ENCODE measurements at places on chromosomes 13 and 19. TPM values are rescaled to one million over a fixed set of nuclear protein-coding genes. Genes with fewer than 3 reads are reported as not detected.

PSG4 gene
- not detected for total RNA-seq

FUT2 gene
- under 0.01 TPM for total RNA-seq

CEACAM4 gene
- 12.7 TPM for total RNA-seq

- no peak for DNase-seq
Observed at GRCh38 chr19:45404557-45405434, at the start of gene PPP1R13L. Gene PPP1R13L, minus strand, starts transcription at chr19:45405069. Its CDS starts 6,751 bp downstream, at chr19:45398318.

DNA sequence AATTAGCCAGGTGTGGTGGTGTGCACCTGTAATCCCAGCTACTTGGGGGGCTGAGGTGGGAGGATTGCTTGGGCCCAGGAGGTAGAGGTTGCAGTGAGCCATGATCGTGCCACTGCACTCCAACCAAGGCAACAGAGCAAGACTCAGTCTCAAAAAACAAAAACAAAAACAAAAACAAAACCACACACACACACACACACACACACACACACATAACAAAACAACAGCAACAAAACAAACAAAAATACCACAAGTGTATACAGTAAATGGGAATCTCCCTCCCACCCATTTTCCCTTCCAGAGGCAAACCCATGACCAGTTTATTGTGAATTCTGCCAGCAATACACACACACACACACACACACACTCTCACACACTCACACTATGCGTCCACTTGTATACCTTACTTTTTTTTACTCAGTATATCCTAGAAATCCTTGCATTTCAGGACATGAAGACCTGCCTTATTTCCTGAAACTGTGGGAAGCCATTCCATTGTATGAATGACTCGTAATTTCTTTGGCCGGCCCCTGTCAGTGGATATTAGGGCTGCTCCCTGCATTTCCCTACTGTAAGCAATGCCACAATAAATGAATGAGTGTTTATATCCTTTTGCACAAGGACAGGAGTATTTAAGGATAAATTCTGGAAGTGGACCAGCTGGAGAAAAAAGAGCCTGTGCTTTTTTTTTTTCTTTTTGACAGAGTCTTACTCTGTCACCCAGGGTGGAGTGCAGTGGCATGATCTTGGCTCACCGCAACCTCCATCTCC lies 6.9 kb upstream of the PLEKHF1 start:
- DNase-seq: no peak

DNA sequence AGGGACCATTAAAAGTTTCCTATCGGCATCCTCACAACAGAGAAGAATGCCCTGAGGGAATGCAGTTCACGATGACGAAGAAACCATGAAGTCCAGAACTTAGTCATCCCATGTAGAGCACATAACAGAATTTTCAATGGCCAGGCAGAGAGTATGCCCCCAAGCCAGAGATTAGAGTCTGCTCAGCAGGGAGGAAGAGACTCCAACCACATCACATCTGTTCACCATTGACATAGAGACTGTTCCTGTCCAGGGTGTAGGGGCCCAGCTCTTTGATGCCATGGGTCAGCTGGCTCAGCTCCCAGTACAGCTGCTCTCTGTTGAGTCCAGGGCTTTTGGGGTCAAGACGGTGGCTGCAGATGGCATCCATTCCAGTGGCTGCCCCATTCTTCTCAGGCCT lies 68.2 kb downstream of the MBD3L1 start:
- no peak for DNase-seq

- DNase-seq: no peak
Observed at GRCh38 chr13:96780105-96780504, 214.2 kb downstream of the OXGR1 start.

DNA sequence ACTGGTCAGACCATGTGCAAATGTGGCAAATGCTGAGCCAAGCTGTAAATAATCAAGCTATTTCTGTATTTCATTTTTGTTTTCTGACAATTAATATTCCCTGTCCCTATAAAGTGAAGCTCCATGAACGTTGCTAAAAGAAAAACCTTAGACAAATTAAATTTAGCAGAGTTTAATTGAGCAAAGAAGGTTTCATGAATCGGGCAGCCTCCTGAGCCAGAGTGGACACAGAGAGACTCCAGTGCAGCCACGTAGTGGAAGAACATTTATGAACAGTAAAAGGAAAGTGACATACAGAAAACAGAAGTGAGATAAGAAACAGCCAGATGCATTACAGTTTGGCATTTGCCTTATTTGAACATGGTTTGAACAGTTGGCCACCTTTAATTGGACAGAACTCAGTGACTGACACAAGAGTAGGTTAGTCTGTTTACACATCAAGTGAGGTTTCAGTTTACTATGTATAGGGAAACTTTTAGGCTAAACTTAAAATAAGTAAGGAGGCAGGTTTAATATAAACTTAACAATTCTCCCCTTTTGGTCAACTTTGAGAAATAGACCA lies 69.7 kb downstream of the UFM1 start:
- no peak for DNase-seq

GRCh38 chr19:29896802-29897201 lies 45.2 kb upstream of the URI1 start:
- DNase-seq: no peak

DNA sequence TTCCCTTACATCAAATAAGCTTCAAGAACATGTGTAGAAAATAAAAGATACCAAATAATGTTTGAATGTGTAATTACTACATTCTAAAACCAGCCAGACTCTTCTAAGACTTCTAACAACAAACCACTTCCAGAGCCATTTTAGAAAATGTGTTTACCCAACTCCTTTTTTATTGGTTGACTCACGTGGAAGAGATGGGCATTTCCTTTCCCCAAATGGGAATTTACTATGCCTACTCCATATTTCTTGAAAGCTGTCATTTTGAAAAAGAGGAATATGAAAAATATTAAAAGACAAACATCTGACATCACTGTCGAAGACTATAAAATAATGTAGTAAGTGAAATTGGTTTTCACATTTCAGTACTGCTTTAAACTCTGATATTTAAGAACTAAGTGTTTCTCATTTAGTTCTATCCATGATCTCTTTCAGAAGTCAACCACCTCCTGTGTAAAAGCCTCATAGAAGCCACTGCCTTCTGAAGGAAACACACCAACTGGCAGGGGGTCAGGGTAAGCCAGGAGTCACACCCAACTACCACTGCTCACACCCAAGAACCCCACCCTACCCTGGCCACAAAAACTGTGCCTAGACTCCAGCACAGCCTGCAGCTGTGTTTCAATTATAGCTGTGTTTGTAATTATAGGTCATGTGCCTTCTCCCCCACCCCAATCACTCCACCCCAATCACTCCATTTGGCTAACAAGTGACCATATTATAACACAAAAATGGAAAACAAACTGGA lies 86.8 kb downstream of the UBL3 start:
- DNase-seq: no peak

DNA sequence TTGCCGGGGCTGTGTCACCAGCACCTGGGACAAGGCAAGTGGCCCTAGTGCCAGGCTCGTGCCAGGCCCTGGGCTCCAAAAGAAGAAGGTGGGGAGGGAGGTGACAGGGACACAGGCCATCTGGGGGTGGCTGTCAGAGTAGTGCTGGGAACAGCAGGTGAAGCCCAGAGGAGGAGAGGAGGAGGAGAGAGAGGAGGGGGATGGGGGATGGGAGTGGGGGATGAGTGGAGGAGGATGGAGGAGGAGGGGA lies 18.7 kb downstream of the LSM4 start:
- DNase-seq: peak; percentile 13

GRCh38 chr13:74136084-74136658 lies 2.0 kb upstream of the KLF12 start:
- DNase-seq: peak; percentile 16
